ENCODE measurements at places on chromosomes 11 and 22.
A peak's percentile ranks its signal among the peaks of the same experiment; 100 is the strongest.

GRCh38 chr22:25656724-25657123 lies 85.3 kb upstream of the MYO18B start:
- no peak for DNase-seq

- DNase-seq = no peak
Observed at GRCh38 chr11:72135891-72136683, 562 bp downstream of the FOLR3 start.

GRCh38 chr11:76560219-76560618 lies 110.3 kb downstream of the LRRC32 start:
- no peak for DNase-seq

GRCh38 chr11:58685973-58686722 lies 45.6 kb downstream of the GLYAT start:
- no peak for DNase-seq

- no peak for DNase-seq
Observed at GRCh38 chr11:93783362-93783761, 720 bp upstream of the MED17 start.

DNA sequence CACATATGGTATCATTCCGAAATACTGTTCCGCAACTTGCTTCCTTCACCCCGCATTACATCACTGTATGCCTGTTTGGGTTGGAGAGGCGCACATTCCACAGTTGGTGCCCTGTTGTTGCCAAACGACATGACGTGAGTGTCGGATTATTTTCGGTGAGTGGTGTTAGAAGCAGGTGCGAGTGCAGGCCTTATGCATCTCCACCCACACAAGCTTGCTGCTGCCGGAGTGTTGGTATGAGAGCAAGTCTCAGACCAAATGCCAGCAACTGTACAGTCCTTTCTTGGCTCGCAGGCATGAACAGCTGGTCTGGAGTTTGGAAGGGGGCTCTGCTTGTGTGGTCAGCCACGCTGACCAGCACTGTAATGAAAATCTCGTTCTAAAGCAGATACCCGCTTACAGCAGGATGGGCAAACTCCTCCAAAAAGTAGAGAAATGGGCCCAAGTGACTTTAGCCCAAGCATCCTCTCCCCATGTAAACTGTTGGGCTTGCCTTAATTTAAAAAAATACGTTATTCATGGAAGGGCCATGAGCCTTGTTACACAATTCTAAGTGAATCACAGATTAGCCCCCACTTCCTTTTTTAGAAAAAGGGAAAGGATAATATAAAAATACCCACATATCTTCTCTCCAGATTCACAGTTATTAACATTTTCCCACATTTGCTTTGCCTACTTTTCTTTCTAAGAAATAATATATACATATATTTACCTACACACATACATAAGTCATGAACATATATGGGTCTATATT lies 48.7 kb upstream of the OR9Q1 start:
- no peak for DNase-seq

GRCh38 chr11:30120045-30120589 lies 103.3 kb upstream of the KCNA4 start:
- no peak for DNase-seq

DNA sequence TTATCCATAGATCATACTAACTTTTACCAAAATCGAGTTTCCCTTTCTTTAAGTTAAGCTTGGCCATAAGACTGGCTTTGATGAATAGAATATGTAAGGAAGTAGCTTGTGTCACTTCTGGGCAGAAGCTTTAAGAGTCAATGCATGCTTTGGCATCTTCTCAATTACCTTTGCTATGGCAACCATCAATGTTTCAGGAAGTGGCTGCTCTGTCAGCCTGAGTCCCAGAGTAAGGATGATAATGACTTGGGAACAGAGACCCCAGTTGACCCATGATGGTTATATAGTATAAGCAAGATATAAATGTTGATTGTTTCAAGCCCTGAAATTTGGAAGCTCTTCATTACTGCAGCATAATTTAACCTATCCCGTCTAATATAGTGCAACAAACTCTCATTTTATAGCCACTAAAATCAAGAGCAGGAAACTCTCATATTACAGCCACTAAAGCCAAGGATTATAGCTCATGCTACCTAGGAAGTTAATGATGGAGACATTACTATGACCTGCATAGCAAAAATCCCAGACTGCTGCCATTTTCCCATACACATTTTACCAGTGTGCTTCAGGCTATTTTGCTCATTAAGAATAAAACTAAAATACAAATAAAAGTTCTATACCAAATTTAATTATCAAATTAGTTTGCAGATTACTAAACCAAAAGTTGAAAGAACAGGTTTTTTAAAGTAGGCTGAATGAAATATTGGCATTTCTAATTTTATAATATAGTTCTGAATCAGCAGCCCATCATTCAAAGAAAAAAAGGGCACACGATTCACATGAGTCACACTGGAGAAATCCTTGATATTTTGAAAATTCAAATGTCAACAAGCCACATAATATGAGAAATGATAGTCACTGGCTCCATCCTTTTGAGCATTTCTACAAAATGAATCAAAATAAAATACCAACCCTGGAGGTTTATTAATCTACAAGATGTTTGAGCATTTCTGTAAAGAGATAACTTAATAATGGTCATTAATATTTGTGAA lies 23.8 kb downstream of the FSHB start:
- DNase-seq = no peak

- peak; percentile 11 for DNase-seq
Observed at GRCh38 chr22:35154937-35155387, 89.0 kb downstream of the ISX start.

DNA sequence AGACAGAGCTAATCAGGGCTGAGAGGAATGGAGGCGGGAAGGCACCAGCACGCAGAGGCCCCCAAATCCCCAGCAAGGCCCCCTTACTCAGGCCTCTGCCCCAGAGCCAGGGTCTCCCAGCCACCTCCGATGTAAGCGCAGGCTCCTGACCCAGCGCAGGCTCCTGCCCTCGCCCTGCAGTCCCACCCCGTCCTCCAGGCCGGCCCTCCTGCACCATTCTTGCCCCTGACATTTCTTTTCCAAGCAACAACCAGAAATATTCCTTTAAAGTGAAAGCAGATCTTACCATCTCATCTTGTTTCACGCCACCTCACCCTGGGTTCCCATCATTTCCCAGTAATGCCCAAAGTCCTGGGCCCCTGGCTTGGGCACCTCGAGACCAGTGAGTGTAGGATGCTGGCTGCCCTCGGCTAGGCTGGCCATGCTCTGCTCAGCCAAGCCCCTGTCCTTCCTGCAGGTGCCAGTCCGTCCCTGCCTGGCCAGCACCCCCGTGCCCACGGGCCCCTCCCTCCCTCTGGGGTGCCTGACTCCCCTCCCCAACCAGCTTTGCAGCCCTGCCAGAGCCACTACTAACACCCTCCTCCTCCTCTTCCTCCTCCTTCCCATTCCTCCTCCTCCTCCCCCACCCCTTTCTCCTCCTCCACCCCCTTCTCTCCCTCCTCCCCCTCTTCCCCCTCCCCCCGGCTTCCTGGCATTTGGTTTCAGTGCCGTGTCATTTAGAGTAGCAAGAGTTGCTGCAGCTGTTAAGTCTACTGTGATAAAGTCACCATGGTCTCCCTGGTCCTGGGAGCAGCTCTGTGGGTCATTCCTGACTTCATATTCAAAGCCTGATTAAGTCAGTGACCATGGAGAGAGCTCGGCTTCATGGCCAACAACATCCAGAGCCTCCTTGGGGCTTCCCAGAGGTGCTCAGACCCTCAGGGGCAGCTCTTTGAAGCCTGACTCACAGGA lies 78.7 kb downstream of the PIWIL3 start:
- no peak for DNase-seq

DNA sequence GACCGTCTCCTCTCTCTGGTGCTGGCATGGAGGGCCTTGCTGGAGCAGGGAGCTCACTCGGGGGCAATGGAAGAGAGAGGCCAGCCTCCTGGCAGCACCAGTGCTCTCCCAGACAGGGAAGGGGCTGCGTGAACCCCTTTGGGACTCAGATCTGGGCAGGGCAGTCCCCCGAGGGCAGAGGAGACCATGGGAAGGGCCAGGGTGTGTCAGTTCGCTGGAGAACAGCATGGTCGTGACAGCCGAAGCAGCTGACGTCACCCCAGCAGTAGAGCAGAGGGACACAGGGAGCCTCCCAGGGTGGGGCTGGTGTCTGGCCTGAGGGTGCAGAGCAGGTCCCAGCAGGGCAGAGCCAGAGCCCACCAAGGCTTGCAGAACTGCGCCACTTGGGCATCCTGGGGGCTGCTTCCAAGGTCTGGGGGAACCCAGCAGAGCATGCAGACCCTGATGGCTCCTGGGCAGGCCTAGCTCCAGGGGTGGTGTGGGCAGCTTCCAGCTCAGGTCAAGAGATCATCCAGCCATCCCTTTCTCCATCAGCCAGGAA lies 71.0 kb upstream of the KCNQ1OT1 start:
- DNase-seq = peak; percentile 0

- no peak for DNase-seq
Observed at GRCh38 chr22:44445307-44445680, 52.7 kb downstream of the RTL6 start.

GRCh38 chr22:19258371-19258770 lies 33.1 kb downstream of the CLTCL1 start:
- DNase-seq = no peak

GRCh38 chr11:66639066-66639813 lies 737 bp downstream of the RBM4 start:
- DNase-seq = no peak

DNA sequence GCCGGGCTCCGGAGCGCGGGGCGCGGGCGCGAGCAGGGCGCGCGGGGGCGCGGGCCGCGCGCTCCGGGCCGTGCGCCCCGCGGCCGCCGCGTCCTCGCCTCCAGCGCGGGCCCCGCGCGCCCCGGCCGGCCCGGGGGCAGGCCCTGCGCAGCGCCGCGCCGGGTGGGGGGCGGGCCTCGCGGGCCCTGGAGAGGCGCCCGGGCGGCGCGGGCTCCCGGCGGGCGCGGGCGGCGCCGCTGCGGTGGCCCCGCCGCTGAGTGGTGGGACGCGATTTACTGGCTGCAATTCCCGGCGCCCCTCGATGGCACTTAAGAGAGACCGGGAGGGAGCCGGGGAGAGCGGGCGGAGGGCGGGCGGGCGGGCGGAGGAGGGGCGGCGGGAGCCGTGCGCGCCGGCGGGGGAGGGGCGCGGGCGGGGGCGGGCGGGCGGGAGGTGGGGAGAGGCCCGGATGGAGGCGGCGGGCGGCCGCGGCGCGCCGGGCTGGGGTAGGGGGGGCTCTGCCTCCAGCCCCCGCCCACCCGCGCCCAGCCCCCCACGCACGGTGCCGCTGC lies 73.2 kb upstream of the TCF20 start:
- DNase-seq = peak; percentile 16

DNA sequence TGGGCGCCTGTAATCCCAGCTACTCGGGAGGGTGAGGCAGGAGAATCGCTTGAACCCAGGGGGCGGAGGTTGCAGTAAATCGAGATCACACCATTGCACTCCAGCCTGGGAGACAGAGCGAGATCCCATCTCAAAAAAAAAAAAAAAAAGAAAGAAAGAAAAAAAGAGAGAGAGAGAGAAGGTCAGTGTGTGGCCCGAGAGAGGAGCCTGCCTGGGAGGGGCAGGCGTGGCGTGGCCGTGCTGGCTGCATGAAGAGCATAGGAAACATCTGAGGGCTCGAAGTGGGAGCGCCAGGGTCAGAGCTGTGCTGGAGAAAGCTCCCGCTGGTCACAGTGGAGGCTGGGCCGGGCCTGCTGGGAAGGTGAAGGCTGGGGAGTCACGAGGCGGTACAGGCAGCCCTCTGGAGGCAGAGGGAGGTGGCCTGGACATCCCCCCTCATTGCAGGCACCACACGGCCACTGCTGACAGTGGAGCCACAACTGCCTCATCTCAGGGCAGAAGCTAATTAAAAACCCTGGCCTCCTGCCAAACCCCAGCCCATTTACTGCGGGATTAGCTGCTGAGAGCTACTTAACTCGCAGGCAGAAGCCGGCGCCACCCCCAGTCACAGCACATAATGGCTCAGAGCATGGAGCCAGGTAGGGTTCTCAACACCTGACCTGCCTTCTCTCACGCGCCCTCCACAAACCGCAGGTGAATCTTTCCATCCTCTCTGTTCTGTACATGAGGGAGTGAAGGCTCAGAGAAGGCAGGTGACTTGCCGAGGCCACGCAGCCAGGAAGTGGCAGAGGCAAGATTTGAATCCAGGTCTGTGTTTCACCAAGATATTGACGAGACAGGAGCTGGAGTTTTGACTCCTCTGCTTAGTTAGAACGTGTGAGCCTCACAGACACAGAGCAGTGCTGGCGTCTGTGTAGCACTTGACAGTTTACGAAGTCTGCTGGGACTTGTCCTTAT lies 32.6 kb downstream of the NFAM1 start:
- no peak for DNase-seq

GRCh38 chr11:128705124-128705920 lies 11.4 kb downstream of the FLI1 start:
- no peak for DNase-seq

GRCh38 chr22:47123827-47124442 lies 361.5 kb downstream of the TBC1D22A start:
- no peak for DNase-seq

DNA sequence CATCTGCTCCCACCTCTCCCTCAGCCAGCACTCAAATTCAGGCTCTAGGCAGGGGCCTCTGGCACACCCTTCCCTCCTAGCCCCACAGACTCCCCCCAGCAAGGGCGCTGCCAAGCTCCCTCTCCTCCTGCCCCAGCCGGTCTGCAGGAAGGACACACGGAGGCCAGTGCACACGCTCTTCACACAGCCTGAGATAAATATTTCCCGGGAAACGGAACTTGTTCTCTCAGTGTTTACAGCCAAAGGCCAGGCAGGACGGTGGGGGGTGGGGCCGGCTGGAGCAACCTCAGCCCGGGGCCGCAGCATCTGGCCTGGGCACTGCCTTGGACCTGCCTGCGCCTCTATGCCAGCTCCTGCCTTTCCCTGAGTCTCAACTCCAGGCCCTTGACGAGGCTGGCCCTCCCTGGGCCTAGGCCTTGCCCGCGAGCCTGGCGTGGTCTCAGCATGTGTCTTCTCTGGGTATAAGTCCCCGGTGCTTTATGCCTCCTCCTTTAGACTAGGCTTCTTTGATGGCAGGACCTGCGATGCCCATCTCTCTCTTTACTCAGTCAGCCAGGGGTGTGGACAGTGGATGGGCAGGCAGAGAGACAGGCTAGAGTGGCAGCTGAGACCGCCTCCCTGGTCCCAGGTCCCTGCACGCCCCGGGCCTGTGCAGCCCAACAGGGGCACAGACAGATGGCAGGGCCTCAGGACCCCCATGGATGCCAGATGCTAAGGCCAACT lies 48.4 kb downstream of the PDE2A start:
- DNase-seq = no peak

All from stimulated activated CD4-positive, alpha-beta T cell treated with anti-CD3 and anti-CD28 coated beads, Interleukin-4, amount 100 ng/mL, for 1 hour (primary cell).